NCI-H2029 (cell line): ENCODE measurements at places on chromosomes 16 and 17.

- DNase-seq: no peak
Measured at GRCh38 chr17:43932923-43933322, 9.4 kb downstream of the PPY start.

- DNase-seq: no peak
Measured at GRCh38 chr17:45243750-45244149, 18.1 kb downstream of the SPATA32 start.

DNA sequence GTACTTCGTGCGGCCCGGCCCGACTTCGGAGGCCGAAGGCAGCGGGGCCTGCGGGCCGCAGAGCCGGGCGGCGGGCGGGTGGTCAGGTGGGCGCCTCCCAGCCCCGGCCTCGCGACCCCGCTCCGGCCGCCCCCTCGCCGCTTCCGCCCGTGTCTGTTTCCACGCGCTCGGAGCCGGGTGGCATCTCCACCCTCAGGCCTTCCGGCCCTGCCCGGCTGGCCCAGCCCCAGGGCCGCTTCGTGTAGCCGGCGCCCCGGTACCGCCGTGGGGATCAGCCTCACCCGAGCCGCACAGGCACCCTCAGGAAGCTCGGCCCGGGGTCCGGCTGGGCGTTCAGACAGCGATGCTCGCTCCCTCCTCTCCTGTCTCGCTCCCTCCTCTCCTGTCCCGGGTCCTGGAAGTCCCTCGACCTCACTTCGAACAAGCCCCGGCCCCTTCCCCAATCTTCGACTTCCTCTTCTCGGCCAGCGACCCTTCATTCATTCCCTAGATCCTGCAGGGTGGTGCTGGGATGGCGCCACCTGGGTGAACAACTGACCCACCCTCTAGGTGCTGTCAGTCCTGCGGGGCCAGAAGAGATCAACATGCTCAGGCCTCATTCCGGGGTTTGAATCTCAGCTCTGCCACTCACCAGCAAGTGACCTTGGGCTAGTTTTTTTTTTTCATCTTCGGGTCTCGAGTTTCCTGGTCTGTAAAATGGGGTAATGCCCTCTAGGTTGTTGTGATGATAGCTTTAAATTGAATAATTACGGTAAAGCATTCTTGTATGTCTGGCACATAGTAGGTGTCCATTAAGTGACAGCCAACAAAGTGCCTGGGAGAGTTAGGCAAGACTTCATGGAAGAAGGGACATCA, 610 bp downstream of the VPS4A start:
- DNase-seq: no peak

DNA sequence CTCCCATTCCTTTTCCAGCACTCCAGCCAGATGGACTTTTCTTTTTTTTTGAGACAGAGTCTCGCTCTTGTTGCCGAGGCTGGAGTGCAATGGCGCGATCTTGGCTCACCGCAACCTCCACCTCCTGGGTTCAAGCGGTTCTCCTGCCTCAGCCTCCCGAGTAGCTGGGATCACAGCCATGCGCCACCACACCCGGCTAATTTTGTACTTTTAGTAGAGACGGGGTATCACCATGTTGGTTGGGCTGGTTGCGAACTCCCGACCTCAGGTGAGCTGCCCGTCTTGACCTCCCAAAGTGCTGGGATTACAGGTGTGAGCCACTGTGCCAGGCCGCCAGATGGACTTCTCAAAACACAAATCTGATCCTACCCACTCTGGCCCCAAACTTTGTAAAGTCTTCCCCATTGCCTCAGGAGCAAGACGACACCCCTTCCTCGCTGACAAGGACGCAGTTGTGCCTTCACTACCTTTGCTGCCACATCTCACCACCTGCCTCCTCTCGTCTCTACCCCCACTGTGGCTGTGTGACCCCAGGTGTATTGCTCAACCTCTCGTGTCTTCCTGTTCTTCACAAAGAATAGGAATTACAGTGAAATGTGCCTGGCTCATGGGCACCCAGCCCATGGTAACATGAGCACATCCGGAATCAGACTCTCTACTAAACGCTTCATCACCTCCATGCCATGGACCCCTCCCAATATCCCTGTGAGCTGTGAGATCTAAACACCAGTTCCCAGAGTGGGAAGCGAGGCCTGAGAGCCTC, 3.7 kb upstream of the BANP start:
- peak; percentile 26 for DNase-seq

GRCh38 chr17:44948315-44948795, 782 bp upstream of the KIF18B start:
- no peak for DNase-seq

DNA sequence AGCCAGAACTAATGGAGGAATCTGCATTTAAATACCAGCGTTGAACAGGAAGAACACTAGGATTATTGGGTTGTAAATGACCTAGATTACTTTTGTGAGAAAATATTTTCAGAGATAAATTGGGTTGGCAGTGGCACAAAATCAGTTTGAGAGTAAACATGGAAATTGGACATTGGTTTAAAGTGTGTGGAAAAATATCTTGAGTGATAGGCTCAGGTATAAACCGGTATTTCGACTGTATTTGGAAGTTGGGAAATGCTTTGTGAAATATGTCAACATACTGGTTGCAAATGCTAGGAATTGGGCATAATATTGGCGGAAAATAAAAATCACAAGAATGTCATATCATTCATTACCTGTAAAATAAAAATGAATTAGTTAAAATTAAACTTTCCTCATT, 15.1 kb downstream of the PRKAR1A start:
- no peak for DNase-seq

DNA sequence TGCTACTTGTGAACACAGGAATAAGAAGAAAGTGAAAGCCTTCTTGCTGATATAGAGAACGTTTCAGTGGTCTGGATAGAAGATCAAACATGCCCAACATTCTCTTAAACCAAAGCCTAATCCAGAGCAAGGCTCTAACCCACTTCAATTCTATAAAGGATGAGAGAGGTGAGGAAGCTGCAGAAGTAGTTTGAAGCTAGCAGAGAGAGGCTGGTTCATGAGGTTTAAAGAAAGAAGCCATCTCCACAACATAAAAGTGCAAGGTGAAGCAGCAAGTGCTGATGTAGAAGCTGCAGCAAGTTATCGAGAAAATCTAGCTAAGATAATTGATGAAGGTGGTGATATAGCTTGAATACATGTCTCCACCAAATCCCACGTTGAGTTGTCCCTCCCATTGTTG, 383.3 kb upstream of the ASIC2 start:
- DNase-seq: no peak

DNA sequence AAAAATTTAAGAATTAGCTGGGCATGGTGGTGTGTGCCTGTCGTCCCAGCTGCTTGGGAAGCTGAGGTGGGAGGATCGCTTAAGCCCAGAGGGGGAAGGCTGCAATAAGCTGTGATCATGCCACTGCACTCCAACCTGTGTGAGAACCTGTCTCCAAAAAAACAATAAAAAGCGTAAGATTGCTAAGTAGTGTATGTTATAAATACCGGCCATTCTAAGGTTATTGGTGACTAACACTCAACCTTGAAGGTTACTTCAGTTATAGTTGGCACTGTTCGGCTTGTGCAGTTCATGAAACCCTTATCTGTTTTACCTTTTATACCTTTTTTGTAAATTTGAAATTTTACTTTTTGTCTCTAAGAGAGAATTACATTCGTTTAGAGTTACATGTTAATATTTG, 44.0 kb downstream of the PAFAH1B1 start:
- no peak for DNase-seq

DNA sequence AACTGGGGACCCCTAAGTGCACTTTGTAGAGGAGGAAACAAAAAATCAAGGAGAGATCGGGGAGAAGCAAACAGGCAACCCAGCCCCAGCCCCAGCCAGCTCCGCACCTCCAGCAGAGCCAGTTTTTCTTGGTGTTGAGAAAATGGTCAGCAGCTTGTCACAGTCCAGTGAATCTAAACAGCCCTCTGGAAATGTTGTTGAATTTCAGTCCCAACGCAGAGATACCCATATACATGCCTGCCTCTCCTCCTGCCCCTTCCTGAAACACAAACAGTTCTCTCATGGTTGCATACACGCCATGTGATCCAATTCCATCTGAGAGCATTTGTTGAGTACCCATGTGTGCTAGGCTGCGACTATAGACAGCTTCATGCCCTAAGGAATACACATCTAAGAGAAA, 42.4 kb upstream of the LHX1 start:
- DNase-seq: no peak

DNA sequence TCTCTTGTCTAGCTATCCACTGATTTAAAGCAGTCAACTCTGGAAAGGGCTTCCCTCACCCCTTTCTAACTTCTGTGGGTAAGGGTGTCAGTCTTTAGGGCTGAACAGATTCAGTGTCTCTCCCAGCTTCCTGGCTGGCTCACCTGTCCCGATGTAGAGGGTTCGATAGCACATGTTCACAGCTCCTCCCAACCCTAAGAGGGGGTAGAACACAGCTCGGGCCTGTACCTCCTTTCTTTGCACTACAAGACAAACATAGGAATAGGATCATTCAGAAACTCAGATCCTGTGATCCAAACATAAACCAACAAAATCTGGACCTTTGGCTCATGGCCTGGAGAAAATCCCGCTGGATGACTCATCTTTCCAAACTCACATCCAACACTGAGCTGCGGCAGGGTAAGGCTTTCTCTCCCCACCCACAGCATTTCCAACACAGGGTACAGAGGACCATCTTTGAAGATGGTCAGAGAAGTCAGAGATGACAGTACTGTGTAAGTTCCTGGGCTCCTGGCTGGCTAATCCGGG, 5.8 kb upstream of the DHRS13 start:
- DNase-seq: no peak

DNA sequence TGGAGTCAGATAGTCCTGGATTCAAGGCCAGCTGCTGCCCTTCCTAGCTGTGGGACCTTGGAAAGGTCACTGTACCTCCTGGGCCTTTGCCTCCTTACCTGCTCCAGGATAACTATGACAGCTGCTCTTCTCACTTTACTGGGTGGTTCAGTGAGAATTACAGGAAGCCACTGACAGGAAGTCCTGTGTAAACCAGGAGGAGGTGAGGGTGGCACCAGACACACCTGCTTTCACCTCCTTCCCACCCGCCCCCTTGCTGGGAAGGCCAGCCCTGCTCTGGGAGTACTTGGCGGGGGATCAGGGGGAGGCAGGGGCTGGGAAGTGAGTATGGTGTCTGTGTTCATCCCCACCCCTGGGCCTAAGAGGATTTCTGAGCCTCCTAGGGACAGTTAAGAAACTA, 42.6 kb downstream of the CPNE2 start:
- DNase-seq: peak; percentile 57

DNA sequence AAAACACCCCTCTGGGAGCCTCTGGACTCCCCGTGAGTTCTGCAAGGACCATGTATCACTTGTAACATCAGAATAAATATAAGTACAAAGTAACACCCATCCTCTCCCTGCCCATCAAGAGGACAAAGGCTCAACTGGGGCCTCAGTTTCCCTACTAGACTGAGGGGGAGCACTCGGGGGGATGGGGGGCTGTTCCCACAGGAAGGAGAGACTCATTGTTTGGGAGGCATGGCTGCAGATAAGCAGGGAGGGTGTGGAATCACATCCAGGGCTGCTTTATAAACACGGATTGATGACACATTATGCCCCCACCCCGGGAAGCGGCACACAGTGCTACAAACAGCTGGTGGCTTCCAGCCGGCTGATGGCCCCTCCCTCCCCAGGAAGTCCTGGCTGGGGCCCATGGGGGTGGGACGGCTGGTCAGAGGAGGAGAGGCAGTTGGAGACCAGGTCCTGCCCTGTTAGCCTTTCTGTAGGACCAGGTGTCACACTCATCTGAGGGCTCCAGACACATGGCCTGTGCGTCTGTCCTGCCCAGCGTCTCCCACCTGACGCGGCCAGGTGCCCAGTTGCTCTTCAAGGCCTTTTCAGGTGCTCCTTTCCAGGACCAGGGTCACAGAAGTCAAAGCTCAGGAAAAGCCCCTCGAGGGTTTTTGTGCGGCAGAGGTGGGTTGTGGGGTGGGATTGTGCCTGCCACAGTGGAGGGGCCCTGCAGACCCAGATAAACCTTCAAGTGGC, 1.3 kb upstream of the MPG start:
- DNase-seq: peak; percentile 16
